MG63 (cell line): ENCODE measurements at places on chromosomes 12 and 14. TPM values are rescaled to one million over a fixed set of nuclear protein-coding genes. Genes with fewer than 3 reads are reported as not detected.
A peak's percentile ranks its signal among the peaks of the same experiment; 100 is the strongest.

- DNase-seq: no peak
These were observed 59.4 kb downstream of the PITPNM2 start for GRCh38 chr12:123091230-123092150.

GRCh38 chr12:71041476-71041875, 116.3 kb downstream of the TSPAN8 start:
- no peak for DNase-seq

- no peak for DNase-seq
These were observed 332.6 kb upstream of the SYT1 start for GRCh38 chr12:78531831-78532458.

DNA sequence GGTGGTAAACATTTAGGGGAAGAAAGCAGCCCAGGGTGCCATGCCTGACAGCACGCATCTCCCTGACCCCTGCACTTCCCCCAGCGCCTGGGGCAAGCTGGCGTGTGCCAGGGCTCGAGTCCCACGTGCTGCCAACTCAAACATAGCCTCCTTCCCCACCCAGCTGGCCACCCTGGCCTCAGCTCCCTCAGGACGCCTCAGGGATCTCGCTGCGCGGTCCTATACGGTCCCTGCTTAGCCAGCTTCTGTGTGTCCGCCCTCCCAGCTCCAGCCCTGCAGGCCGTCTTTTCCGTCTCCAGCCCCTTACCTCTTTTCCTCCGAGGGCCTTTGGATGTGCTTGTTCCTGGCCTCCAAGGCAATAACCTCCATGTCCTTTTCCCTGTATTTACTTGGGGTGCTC, 71.0 kb downstream of the TESC start:
- no peak for DNase-seq

DNA sequence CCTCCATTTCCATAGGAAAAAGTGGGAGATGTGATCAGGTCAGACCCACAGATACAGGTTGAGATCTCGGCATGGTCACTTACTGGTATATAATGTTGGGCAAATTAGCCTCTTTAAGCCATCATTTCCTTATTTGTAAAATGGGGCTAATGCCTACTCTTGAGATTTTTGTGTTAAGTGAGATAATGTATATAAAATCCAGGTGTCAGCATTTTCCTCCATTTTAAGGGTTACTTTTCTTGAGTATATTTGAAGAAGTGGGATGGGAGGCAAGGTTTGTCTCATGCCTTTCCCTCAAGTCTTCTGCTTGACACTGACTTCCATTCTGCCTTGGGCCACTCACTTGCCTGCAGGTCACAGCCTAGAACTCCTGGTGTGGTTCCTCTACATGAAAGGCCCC, 10.1 kb upstream of the POU6F1 start:
- no peak for DNase-seq

DNA sequence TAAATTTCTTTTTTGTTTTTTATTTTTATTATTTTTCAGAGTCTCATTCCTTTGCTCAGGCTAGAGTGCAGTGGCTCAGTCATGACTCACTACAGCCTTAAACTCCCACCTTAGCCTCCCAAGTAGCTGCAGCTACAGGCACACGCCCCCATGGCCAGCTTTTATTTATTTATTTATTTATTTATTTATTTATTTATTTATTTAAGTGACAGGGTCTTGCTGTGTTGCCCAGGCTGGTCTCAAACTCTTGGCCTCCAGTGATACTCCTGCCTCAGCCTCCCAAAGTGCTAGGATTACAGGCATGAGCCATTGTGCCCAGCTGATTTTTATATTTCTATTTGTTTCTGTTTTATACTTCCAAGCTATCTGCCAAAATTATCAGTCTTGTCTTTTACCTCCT, 89.2 kb upstream of the EVL start:
- no peak for DNase-seq

DNA sequence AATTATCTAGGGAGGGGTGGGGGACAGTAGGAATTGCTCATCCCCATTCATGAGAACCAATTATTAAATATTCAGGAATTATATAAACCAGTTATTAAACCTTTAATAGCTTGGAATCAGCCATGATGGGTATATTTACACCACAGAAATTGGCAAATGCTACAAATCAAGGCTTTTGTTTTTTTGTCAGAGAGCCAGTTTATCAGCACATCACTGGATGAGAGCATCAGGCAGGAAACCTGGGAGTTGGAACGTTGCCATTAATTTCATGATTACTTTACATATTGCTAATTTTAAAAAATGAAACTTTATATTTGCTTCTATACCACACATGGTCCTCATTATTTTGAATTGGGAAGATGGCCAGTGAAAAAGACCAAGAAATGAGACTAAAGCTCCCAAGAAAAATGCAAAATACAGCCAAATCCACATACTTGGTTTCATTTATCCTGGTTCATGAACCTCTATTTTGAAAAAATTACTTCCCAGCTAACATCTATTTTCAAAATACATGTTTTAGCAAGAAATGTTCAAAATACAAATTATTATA, 48.4 kb downstream of the ATL1 start:
- DNase-seq: no peak

DNA sequence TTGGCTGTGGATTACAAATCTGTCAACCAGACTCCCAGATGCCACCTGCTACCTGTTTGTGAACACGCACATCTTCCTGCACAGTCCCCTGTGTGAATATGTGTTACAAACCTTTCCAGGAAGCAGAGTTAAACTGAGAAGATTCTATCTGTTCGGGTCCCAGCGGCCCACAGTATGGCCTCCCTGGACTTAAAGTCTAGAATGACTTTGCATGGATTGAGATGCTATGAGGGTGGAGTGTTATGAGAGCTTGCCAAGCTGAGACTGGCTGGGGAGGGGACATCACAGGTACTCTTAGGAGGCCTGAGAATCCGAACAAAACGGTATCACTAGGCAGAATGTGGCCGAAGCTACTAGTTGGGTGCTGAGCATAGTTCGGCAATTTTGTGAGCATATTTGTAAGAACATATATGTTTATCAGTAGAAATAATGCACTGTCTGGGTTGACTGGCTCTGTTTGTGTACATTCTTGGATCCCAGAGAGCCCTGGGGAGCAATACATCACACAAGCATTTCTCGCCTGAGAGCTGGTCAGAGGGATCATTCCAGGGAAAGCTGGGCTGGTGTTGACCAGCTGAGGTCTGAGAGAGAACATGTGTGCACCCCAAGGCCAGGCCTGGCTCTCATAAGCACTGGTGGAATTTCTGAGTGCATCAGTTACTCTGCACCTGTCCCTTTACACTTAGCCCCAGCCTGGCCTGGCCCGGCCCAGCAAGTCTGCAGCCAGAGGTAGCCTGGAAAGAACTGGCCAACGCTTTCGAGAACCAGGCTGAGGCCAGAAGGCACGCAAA, 29.8 kb upstream of the LTBP2 start:
- no peak for DNase-seq

- DNase-seq: no peak
These were observed 15.0 kb downstream of the CEP128 start for GRCh38 chr14:80926397-80927082.

DNA sequence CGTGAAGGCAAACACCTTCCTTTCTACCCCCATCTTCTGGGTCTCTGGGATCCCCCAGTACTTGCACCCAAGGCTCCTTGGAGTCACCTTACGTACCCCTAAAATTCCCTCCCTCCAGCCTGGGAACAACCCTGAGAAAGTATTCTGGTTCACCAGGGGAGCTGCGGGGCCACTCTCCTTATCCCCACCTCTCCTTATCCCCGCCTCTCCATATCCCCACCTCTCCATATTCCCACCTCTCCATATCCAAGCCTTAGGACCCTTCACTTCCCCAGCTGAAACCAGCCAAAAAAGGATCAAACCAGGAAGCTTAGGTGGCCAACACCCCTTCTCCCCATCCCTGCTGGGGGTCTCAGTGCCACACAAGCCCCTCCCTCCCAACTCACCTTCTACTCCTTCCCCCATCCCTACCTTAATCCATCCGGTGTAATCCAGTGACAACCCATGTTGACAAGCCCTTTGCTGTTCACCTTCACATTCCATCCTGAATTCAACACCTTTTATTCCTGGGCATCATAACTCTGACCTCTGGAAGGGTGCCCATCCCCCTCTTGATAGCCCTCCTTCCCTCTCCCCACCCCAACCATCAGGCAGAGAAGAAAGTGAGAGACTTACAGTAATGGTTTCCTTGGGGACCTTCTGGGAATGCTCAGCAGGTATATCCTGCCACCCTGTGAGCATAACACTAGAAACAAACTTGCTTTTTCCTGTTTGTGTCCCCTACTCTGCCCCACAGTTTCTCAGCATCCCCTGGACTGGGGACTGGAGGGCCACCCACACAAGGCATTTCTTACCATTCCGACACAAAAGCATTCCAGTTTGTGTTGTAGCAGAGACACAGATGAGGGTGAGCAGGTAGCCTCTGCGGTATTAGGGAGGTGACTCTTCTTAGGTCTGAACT, 1.6 kb upstream of the MSI1 start:
- no peak for DNase-seq

DNA sequence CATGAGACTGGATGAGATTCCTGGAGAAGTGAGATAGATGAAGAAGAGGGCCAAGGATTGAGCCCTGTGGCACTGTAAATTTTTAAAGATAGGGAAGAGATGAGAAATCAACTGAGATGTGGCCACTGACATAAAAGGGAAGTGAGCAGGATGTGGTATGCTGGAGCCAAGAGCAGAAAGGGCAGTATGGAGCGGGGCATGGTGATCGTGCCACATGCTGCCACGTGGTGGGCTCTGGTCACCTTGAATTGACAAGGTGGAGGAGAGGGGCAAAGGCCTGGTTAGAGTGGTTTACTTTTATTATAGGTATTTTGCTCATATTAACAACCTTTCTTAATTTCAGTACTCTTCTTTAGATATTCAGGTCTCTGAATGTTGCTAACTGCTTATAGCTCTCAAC, 257.9 kb downstream of the NEDD1 start:
- DNase-seq: no peak

- DNase-seq: no peak
These were observed 706.5 kb downstream of the MED13L start for GRCh38 chr12:115571027-115571426.

- DNase-seq: no peak
These were observed 66.7 kb downstream of the AACS start for GRCh38 chr12:125131958-125132357.

GRCh38 chr14:103189481-103190470, 66.5 kb downstream of the TNFAIP2 start:
- DNase-seq: no peak

- DNase-seq: no peak
These were observed 157.6 kb upstream of the MDGA2 start for GRCh38 chr14:47833011-47833410.

DNA sequence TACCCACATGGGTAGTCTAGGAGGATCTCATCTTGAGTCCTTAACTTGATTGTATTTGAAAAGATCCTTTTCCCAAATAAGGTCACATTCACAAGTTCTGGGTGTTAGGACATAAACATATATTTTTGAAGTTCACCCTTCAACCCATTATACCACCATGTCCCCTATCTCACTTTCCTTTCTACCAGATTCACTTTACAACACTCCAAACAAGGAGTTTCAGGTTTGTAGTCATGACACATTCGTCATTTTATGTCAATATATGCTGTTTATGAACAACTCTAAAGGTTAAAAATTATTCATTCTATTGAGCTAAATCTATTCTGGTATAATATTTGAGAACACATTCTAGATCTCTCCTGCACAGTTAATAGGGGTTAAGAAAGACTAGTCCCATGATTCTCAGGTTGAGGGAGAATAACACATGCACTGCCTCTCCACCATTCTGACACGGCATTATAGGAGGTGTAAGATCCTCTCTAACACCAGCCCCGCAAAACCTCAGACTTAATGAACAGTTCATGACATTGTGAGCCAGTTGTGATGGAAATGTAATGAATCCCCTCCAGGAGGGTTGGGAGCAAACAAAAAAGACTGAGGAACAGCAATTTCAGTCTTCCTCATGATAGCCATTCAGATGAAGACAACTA, 72.0 kb upstream of the PSMA6 start:
- no peak for DNase-seq

DNA sequence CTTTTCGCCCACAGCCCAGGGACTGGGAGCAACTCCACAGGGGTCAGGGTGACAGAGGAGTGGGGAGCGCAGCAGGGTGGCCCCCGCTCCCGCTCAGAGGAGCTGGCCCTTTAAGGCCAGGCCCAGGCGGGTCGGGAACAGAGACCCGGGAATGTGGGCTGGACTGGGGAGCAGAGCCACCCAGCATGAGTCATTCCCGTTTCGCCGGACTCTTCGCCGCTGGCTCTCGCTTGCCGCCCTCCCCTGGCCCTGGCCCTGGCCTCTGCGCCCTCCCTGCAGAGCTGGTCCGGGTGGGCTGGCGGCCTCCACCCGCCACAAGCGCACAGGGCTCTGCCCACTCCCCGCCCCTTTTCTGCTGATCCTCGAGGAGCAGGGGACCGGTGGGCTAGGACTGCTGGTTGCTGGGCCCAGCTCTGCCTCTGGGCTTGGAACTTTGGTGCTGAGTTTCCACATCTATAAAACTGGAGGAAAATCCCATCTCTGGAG, 92.8 kb downstream of the NINJ2 start:
- DNase-seq: peak; percentile 98

DNA sequence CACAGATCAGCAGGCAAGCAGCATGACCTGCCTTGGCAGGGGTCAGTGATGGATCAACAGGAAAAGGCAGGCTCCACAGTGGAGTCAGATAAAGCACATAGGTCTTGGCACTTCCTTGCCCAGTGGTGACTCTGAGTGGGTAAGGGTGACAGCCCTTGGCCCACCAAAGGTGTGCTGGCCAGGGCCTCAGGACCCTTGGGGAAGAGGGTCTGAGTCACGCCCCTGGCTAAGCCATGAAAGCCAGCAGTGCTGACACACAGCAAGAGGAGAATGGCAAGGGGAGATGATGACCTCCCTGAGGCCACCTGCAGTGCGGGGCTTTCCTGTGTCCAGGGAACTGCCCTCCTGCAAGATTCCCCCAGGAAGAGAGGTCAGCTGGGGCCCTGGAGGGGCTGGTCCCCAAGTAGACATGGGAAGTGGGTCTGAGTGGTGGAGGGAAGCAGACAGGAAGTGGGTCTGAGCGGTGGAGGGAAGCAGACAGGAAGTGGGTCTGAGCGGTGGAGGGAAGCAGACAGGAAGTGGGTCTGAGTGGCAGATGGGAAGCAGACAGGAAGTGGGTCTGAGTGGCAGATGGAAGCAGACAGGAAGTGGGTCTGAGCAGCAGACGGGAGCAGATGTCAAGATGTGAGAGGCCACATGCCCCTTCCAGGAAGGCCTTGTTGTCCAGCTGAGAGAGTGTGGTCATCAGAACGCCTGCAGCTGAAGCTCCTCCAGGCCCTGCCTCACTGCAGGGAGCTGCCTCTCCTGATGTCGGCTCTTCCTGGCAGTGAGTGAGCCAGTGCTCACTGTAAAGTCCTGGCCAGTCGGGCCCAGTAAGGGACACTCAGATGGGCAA, 34.8 kb downstream of the DIO3 start:
- DNase-seq: no peak

Gene DBX2
- total RNA-seq: not detected in 2 replicates

Gene PTPRO
- total RNA-seq: 0.15 and 1.3 TPM in 2 replicates

Gene SRGAP1
- 0.81 and 0.99 TPM in 2 replicates for total RNA-seq

Gene BBS10
- total RNA-seq: 7.6 and 17.5 TPM in 2 replicates

Gene ADCY4
- not detected in 2 replicates for total RNA-seq

Gene RARG
- total RNA-seq: 30.8 and 40.7 TPM in 2 replicates

Gene ADIPOR2
- total RNA-seq: 41.6 and 50.4 TPM in 2 replicates

Gene NELL2
- total RNA-seq: 3.8 TPM in 1 of 2 replicates, not detected in the other

Gene PLA2G1B
- not detected in 2 replicates for total RNA-seq

Gene NRXN3
- 0.07 and 0.12 TPM in 2 replicates for total RNA-seq

Gene KRT75
- not detected in 2 replicates for total RNA-seq

Gene TRHDE
- 0.22 and 5.0 TPM in 2 replicates for total RNA-seq

Gene OLR1
- 8.6 and 15.3 TPM in 2 replicates for total RNA-seq

Gene CCDC175
- total RNA-seq: not detected in 2 replicates
